ENCODE measurements at places on chromosomes 3 and 15.

DNA sequence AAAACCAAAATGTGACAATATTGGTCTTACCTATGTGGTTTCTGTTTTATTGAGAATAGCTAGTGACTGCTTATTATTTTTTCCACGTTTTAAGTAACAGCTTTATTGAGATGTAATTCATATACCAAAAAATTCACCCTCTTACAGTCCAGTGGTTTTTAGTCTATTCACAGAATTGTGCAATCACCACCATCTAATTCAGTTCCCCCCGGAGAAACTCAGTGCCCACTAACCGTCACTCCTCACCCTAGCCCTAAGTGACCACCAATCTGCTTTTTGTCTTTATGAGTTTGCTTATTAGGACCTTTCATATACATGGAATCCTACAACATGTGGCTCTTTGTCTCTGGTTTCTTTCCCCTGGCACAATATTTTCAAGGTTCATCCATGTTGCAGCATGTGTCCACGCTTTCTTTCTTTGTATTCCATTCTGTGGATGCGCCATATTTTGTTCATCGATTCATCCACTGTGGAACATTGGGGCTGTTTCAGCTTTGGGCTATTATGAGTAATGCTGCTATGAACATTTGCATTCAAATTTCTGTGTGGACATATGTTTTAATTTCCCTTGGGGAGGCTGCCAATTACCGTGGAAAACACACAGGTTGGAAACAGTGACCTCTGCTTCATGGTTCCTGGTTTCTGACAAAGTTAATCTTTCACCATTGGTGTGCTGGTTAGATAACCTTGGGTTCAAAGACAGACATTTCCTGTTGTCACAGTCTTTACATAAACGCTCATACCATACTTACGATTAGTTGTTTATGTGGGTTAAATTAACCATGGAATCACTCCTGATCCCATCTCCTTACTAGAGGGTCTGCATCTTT lies 3.2 kb upstream of the BCL2L10 start:
- H3K4me1 ChIP-seq: peaks cover 16% of the 10 kb centered on the region
- H3K27ac ChIP-seq: no peak overlapping the region
- H3K36me3 ChIP-seq: no peaks in the 10 kb centered on the region
- no peak overlapping the region for H3K4me3 ChIP-seq
- no peak for DNase-seq
- no peaks in the 10 kb centered on the region for H3K27me3 ChIP-seq

GRCh38 chr3:53585627-53586026 lies 91.2 kb downstream of the CACNA1D start:
- no peak for DNase-seq
- H3K27me3 ChIP-seq: no peaks in the 10 kb centered on the region
- no peak overlapping the region for H3K4me3 ChIP-seq
- H3K4me1 ChIP-seq: no peaks in the 10 kb centered on the region

DNA sequence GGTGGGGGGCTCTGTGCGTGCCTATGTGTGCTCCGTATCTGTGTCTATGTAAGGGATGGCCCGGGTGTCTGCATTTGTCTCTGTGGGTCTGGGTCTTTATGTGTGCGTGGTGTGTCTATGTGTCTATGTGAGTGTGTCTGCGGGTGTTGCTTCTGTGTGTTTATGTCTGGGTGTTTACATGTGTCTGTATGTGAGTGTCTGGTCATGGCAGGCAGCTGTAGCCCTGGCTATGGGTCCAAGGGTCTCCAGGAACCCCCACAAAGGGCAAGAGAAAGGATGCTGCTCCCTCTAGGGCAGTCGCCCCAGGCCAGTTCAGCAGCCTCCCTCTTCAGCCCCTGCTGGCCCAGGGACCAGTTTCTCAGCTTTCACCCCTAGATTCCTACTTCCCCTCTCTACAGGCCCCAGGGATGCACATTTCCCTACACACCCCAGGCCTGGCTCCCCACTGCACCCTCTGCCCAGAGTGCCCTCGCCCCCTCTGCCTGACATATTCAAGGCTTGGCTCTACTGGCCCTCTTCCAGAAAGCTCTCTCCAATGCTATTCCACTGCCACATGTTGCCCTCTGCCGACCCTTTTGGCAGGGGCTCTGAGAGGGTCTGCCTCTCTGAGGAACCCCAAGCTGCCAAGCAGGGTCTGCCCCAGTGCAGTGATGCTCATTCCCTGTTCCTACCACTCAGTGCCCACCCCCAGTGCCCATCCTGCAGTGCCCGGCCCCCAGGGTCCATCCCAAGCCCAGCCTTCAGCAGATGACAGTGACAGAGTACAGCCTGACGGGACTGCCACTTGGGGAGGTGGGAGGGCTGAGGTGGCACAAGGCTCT lies 1.0 kb upstream of the MYL3 start:
- DNase-seq: no peak
- H3K36me3 ChIP-seq: no peaks in the 10 kb centered on the region
- no peaks in the 10 kb centered on the region for H3K4me1 ChIP-seq
- H3K4me3 ChIP-seq: no peak overlapping the region
- no peaks in the 10 kb centered on the region for H3K27me3 ChIP-seq

DNA sequence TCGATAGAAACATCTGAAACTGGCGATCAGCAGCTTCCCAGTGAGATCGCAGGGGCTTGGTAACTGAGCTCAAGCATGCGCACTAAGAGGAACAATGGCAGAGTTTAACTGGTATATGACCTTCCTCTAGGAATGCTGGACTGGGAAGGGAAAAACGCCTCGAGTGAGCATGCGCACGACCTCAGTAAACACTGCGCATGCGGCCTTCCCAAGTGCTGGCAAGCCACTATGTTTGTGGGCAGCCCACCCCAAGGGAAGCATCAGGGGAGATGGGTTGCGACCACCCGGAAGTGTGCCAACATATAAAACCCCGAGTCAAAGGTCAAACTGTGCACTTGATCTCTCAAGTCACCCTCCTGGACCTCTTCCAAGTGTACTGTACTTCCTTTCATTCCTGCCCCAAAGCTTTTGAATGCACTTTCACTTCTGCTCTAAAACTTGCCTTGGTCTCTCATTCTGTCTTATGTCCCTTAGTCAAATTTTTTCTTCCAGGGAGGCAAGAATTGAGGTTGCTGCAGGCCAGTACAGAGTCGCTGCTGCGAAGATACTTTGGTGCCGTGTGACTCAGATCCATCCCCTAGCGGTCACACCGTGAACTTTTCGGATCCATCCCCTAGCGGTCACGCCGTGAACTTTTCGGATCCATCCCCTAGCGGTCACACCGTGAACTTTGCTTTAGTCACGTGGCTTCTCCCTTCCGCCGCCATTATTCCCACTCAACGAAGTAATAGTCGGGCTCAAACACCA lies 243.3 kb downstream of the FAM43A start:
- H3K27me3 ChIP-seq: no peaks in the 10 kb centered on the region
- H3K36me3 ChIP-seq: no peaks in the 10 kb centered on the region
- DNase-seq: no peak
- H3K4me3 ChIP-seq: no peak overlapping the region
- no peak overlapping the region for H3K27ac ChIP-seq
- H3K4me1 ChIP-seq: no peaks in the 10 kb centered on the region

Measured in GM12878 (cell line).